ENCODE measurements at places on chromosomes 3 and 15. TPM values are rescaled to one million over a fixed set of nuclear protein-coding genes. Genes with fewer than 3 reads are reported as not detected.

DNA sequence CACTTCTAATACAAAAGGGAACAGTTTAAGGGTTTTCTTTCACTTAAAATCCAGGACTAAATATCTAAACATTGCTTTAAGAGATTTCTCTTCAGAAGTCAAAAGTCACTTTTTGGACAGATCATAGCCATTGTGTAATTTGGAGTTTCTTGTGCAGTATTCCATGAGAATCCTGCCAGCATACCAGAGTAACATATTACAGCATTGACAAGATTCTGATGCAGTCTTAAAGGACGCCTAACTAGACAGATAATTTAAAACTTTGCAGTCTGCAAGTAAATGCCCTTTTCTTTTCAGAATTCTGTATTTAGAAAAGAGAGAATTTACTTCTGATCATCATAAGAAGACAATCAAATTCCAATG is 17.5 kb upstream of the IGSF10 start:
- DNase-seq: no peak

DNA sequence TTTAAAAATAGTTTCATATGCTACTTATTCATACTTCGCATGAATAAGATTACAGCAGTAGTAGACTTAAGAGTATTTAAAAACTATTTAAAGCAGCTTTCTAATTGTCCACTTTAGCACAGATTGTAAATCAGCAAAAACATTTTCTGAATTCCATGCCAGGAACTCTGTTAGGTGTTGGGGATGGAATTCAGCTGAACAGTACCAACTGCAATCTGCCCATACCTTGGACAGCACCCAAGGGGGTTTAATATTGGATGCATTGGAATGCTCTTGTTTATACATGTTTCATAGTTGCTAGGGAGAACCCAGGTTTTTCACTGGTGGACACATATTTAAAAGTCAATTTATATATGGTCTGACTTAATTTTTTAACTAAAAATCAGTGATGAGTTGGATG is 74.8 kb downstream of the PPM1L start:
- no peak for DNase-seq

GRCh38 chr15:80379693-80380092 is 24.5 kb upstream of the ARNT2 start:
- no peak for DNase-seq

- no peak for DNase-seq
Measured at GRCh38 chr3:116445990-116446389, 703 bp upstream of the LSAMP start.

The CEP97 gene
- 25.1 TPM for total RNA-seq

DNA sequence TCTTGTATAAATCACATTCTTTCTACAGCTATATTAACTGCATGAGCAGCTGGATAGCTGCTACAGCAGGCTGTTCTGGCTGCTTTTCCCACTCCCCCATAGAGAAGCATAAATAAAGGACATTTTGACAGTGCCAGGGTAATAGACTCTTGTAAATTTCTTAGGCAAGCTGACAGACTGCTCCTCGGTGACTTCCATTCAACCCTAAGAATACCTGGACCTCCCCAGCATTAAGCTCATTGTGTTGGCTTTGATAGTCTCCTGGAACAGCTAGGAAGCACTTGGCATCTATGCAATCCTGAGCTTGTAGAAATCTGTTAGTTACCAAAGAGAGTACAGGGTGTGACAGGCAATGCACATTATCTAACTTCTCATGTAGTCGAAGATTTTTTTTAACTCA is 475.4 kb downstream of the AGBL1 start:
- DNase-seq: no peak

- no peak for DNase-seq
Measured at GRCh38 chr3:63972987-63973386, 50.3 kb downstream of the PSMD6 start.

- no peak for DNase-seq
Measured at GRCh38 chr15:62491642-62492041, 326.6 kb upstream of the C2CD4B start.

DNA sequence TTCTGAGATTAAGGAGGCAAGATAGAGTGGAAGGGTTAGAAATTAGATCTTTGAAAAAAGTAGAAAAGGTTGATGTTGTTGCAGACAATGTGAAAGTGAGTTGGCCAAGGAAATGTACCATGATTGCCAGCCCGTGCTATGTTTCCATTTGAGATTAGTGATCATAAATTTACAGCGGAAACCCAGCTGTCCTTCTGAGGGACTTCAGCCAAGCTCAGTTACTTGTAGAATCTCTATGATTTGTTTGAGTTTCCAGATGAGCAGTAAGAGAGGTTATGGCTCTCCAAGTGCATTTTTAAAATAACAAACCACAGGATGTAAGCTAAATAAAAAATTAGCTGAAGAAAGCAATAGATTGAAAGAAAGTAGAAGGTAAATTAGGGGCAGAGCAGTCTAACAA is 54.2 kb upstream of the RBMS3 start:
- DNase-seq: no peak

The PP2D1 gene
- total RNA-seq: not detected

DNA sequence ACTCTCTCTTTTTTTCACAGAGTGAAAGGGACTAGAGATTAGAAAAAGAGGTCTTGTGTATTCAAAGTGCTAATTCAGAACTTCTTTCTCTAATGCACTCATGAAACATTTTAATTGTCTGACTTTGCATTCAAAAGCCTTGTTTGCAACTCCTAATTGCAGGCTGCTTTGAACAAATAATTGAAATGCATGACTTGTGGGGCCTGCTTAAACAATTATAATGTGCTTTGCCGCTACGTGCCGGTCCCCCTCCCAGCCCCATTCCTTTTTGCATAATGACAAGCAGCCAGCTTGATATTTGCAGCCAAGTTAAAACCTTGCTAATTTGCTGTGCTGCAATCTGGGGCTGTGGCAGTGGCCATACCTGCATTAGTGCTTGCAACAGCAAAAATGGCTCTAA is 114.5 kb downstream of the FOXB1 start:
- DNase-seq: no peak

The NANOGP8 gene
- total RNA-seq: 0.86 TPM

- DNase-seq: no peak
Measured at GRCh38 chr15:59587085-59587826, 24.3 kb upstream of the GCNT3 start.

GRCh38 chr3:115989684-115990421 is 366.5 kb downstream of the GAP43 start:
- DNase-seq: no peak

DNA sequence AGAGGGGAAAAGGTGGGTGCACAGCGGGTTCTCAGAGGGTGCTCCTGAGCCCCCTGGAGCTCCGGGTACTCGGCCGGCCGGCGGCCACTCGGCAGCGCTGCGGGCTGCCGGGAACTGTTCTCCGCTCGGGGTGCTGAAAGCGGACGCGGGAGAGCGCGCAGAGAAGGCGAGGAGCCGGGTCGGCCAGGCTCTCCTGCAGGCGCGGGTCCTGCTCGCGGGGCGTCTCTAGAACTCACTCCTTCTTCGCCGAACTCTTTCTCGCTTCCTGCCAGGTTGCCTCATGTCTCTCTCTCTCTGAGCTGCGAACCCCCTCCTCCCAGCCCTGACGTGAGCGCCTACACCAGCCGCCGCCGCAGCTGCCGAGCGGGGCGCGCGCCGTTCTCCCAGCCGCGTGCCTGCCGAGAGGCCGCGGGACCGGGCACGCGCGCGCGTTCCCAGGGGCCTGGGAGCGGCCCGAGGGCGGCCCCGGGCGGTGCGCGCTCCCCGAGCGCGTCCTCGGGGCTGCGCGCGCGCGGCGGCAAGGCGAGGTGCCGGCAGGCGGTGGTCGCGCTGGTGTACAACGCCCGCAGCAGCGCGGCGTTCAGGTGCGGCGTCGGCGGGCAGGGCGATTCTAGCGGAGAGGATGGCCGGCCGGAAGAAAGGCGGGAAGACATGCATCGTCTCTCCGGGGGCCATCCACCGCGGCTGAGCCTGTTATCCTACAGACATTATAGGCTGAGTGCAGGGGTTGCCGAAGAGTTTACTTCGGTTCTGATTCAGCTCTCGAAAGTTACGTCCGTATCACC is at the start of gene PEX5L:
Gene PEX5L, minus strand, starts transcription at position 267 of the 785 bp plus-strand sequence. CDS start 338 bp downstream, outside the sequence.
- DNase-seq: peak; percentile 84

The GOLGA6L7 gene
- total RNA-seq: not detected

DNA sequence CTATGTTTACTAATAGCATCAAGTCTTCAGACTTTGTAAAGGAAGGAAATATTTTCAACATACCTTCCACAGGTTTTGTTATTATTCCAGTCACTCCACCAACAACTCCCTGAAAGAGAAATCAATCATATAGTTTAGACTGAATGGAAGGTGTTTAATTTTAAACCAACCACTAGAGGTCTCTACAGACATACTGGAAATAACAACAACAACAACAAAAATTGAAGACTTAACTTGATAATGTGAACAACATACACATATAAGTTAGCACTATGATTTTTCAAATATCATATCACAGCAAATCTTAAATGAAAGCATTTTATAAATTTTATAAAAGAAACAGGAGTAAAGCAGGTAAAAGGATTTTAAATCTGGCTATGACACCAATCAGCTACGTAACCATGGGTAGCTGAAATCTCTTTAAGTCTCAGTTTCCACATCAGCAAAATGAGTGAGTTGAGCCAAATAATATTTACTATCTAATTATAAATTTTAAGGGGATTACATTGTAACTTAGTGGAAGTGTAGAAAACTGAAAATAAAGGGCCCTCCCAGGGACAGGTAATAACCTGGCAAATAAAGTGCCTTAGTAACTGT is 188.2 kb downstream of the VPS13C start:
- DNase-seq: no peak

DNA sequence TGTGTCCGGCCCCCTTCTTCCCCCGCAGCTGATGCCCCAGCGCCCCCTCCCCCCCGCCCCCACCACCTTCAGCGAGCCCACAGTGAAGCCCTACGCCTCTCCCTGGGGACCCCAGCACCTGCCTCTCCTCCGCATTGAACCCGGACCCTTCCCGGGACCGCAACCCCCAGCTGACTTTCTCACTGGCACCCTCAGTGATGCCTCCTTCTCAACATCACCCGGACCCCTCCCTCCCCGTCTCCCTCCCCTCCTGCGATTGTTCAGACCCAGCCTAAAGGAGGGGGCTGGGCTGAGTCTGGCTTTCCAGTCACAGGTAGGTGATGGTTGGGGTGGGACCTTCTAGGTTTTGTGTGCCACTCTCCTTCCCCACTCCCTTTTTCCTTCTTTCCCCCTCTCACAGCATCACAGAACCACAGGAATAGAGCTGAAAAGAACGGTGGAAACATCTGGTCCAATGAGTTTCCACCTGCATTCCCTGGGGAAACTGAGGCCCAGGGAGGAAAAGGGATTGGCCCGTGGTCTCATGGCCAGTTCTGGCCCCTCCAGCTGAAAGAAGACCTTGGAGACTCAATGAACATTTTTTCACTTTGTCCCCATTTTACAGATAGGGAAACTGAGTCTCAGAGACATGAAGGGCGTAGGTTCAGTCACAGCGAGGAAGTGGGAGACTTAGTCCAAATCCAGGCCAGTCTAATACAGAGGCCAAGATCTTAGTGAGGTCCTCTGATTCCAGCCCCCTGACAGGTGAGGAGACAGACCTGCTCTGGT is 828 bp downstream of the CAND2 start:
- DNase-seq: no peak

DNA sequence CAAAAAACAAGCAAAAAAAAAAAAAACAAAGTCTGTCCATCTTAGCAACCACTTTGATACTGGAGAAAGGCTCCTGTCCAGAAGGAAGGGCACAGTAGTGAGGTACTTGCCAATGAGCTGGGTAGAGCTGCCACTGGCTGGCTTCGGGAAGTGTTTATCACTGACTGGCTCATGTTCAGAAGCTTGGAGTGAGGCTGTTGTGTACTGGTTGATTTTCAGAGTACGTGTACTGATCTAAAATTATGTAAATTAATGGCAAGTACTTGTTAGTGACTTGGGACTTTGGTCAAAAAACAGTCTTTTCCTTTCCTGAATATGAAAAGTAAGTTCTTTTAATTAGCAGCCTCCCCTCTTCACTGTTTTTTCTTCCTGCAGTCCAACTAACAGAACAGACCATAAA is 979 bp upstream of the ZNF621 start:
- DNase-seq: no peak

The TRPM1 gene
- not detected for total RNA-seq

The STRC gene
- 1.4 TPM for total RNA-seq

- no peak for DNase-seq
Measured at GRCh38 chr3:134904776-134905646, 110.0 kb downstream of the EPHB1 start.

The DUOXA2 gene
- not detected for total RNA-seq

Measured in glutamatergic neuron (in vitro differentiated cells).